Astrocyte (in vitro differentiated cells and primary cell): ENCODE measurements at places on chromosomes 2 and 18. TPM values are rescaled to one million over a fixed set of nuclear protein-coding genes. Genes with fewer than 3 reads are reported as not detected.
A peak's percentile ranks its signal among the peaks of the same experiment; 100 is the strongest.

The TTR gene
- total RNA-seq, result not detected in 2 replicates

- H3K27me3 ChIP-seq, result no peaks in the 10 kb centered on the region
- H3K4me3 ChIP-seq, result no peak overlapping the region
- H3K4me1 ChIP-seq, result no peaks in the 10 kb centered on the region
- no peak for DNase-seq
- no peaks in the 10 kb centered on the region for H3K36me3 ChIP-seq
- no peak overlapping the region for H3K27ac ChIP-seq
Observed at GRCh38 chr2:206521612-206522011, 78.3 kb downstream of the ADAM23 start.

The STARD6 gene
- total RNA-seq, result not detected in 2 replicates

The GCG gene
- total RNA-seq, result not detected in 2 replicates

DNA sequence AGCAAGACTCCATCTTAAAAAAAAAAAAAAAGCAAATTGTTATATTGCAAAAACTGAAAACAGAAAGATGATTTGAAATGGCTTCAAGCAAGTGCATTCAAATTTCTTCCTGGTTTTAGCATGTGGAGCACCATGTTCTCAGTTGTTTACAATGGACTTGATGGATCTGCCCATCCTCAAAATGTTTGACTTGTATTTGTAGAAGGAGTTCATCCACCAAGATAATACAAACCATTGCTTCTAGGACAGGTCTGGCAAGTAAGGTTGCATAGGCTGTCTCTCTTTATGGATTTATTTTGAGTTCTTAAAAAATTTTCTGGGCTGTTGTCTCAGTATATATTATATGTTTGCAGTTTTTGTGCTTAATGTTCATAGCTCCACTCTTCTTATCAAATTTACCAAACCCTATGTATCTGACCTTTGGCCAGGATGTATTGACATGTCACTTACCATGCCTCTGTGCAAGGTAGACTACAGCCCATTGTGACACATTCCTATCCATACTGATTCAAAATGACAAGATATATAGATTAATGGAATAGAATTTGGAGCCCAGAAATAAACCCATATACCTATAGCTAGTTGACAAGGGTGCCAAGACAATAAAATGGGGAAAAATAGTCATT lies 21.7 kb upstream of the ZCCHC2 start:
- H3K27ac ChIP-seq, result no peak overlapping the region
- DNase-seq, result no peak
- no peaks in the 10 kb centered on the region for H3K27me3 ChIP-seq
- no peak overlapping the region for H3K4me3 ChIP-seq

DNA sequence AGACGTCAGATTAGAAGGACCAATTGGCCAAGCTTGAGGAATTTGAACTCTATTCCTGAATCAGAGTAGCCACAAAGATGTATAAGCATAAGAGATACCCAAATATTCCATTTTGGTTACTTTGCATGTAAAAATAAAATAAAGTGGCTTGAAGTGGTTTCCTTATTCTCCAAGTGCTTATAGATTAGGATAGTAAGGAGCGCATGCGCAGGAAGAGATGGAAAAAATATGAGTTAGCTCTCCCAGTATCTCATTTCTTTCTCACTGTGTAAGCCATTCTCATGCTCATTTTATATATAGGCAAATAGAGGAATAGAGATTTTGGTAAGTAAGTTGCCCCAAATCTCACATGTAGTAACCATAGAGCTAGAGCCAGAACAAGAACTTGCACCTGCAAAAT lies 241.3 kb downstream of the SETBP1 start:
- H3K27me3 ChIP-seq, result no peaks in the 10 kb centered on the region
- no peak overlapping the region for H3K4me3 ChIP-seq
- no peak overlapping the region for H3K27ac ChIP-seq
- no peaks in the 10 kb centered on the region for H3K36me3 ChIP-seq
- no peak for DNase-seq

The LBX2 gene
- total RNA-seq, result 0.89 and 1.0 TPM in 2 replicates

GRCh38 chr2:241859017-241859435 lies 332 bp upstream of the PDCD1 start:
- H3K4me1 ChIP-seq, result peaks cover 8% of the 10 kb centered on the region
- no peak overlapping the region for H3K27ac ChIP-seq
- H3K4me3 ChIP-seq, result no peak overlapping the region
- H3K36me3 ChIP-seq, result no peaks in the 10 kb centered on the region
- H3K27me3 ChIP-seq, result peaks cover 4% of the 10 kb centered on the region
- no peak for DNase-seq

The ZNF892 gene
- total RNA-seq, result 4.8 and 5.9 TPM in 2 replicates

DNA sequence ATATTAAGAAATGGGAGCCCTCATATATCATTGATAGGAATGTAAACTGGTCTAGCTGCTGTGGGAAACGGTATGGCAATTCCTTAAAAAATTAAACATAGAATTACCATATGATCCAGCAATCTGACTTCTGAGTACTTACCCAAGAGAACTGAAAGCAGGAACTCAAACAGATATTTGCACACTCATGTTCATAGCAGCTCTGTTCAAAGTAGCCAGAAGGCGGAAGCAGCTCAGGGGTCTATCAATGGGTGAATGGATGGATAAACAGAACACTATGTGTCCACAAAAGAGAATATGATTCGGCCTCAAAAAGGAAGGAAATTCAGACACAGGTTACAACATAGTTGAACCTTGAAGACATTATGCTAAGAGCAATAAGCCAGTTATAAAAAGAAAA lies 135.7 kb upstream of the NDUFV2 start:
- no peaks in the 10 kb centered on the region for H3K27me3 ChIP-seq
- H3K27ac ChIP-seq, result no peak overlapping the region
- no peaks in the 10 kb centered on the region for H3K36me3 ChIP-seq
- DNase-seq, result no peak

DNA sequence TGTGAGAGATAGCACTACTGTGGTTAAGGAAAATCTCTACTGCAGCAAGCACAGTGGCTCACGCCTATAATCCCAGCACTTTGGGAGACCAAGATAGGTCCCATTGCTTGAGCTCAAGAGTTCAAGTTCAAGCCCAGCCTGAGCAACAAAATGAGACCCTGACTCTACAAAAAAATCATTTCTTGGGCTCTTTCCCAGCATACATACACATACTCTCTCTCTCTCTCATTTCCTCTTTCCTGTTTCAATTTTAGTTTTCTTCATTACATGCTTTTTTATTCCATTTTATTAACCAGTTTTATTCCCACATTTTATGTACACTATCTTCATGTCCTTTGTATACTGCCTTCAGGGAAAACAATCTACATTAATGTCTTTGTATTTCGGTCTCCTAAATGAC lies 14.6 kb downstream of the WDR33 start:
- H3K27me3 ChIP-seq, result no peaks in the 10 kb centered on the region
- no peaks in the 10 kb centered on the region for H3K36me3 ChIP-seq
- no peak for DNase-seq

The TEX44 gene
- total RNA-seq, result not detected in 2 replicates

DNA sequence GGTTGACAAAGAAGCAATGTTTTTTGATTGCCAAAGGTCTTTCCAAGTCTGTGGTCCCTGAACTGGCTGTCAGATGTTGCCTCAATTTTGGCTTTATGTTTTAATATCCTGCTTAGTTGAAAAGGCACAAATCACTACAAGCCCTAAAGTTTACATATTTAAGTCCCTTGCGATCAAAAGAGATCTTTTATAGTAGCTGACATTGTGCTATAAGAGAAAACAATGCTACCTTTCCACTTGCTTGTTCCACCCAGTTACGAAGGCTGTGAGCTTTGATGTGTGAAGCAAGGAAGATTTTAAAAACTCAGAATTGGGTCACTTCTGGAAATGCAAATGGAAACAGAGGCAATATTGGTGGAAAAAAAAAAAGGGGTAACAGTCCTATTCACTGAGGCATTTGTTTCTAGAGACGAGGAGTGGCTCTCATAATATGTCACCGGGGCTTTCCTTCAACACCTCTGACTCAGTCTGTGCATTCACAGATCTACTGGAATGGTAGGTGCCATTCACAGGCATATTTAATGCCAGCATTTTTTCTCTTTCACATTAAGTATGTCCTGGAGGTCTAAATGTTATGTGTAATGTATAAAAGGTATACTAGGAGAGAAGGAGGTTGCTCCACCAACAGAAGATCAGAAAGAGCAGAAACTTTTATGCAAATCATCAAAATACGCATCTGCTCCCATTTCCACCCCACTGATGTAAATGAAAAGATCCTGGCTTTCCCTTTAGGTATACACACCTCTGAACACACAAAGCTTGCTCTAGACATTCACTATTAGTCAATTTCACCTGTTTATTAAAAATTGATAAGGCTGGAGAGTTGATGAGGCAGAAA lies 91.8 kb downstream of the TGIF1 start:
- no peaks in the 10 kb centered on the region for H3K36me3 ChIP-seq
- no peaks in the 10 kb centered on the region for H3K4me1 ChIP-seq
- H3K27ac ChIP-seq, result no peak overlapping the region
- peaks cover 6% of the 10 kb centered on the region for H3K27me3 ChIP-seq
- H3K4me3 ChIP-seq, result no peak overlapping the region

DNA sequence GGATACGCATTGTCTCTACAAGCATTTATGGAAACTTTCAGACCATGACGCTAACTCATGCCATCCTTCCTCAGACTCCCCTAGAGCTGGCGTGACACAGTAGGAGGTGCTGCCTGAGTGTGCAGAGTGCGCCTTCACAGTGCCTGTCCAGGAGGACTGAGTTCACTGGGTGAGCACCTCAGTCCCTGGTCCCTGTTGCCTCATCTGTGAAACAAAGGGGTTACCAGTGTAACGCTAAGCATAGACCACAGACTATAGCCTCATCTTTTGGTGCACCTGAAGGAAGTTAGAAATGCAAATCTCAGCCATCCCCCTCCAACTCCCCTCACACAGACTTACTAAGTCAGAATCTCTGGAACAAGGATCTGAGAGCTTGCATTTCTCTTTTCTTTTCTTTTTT lies 142.8 kb downstream of the TMEM17 start:
- no peak overlapping the region for H3K27ac ChIP-seq
- no peak for DNase-seq
- no peak overlapping the region for H3K4me3 ChIP-seq
- H3K4me1 ChIP-seq, result no peaks in the 10 kb centered on the region
- H3K27me3 ChIP-seq, result no peaks in the 10 kb centered on the region
- no peaks in the 10 kb centered on the region for H3K36me3 ChIP-seq

The OST4 gene
- 395 and 419 TPM in 2 replicates for total RNA-seq

GRCh38 chr2:20663196-20664070 lies 3.5 kb upstream of the GDF7 start:
- H3K27ac ChIP-seq, result no peak overlapping the region
- H3K4me3 ChIP-seq, result no peak overlapping the region
- peaks cover 76% of the 10 kb centered on the region for H3K27me3 ChIP-seq
- H3K4me1 ChIP-seq, result peaks cover 3% of the 10 kb centered on the region
- H3K36me3 ChIP-seq, result no peaks in the 10 kb centered on the region
- DNase-seq, result no peak

The ANKRD30BL gene
- not detected in 2 replicates for total RNA-seq

The ALLC gene
- total RNA-seq, result not detected in 2 replicates

DNA sequence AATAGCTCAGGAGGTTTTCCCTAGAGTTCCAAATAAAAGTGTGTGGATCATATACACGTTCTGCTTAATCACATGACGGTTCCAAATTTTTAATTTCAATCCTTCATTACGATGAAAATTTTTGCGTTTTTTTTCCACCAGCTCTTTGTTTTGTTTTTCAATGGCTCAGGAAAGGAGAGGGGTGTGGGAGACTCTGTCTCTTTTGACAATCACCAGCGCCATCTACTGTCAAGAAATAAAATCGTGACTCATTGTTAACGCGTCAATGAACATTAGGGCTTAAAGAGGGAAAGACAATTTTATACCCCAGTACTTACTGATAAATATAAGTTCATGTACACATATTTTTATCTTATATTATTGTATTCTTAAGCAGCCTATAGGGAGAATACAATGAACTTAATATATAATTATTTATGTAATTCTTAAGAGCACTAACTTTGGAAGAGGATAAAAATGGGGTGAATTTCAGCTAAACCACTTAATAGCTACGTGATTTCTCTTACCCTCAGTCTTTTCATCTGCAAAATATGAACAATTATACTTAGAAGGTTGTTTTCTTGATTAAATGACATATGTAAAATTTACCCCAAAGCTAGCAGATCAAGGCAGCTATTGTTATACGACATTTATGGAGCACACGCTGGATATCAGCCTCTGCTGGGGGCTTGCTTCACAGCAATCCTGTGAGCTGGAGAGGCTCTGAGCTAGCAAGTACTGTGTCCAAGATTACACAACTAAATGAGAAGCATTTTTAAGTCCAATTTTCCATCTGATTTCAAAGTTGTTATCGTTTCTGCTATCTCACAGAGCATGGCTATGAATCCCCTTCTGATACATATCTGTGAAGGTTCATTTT lies 47.4 kb upstream of the RMDN2 start:
- no peaks in the 10 kb centered on the region for H3K36me3 ChIP-seq
- no peaks in the 10 kb centered on the region for H3K27me3 ChIP-seq
- peak; percentile 32 for DNase-seq
- no peak overlapping the region for H3K27ac ChIP-seq
- no peak overlapping the region for H3K4me3 ChIP-seq

DNA sequence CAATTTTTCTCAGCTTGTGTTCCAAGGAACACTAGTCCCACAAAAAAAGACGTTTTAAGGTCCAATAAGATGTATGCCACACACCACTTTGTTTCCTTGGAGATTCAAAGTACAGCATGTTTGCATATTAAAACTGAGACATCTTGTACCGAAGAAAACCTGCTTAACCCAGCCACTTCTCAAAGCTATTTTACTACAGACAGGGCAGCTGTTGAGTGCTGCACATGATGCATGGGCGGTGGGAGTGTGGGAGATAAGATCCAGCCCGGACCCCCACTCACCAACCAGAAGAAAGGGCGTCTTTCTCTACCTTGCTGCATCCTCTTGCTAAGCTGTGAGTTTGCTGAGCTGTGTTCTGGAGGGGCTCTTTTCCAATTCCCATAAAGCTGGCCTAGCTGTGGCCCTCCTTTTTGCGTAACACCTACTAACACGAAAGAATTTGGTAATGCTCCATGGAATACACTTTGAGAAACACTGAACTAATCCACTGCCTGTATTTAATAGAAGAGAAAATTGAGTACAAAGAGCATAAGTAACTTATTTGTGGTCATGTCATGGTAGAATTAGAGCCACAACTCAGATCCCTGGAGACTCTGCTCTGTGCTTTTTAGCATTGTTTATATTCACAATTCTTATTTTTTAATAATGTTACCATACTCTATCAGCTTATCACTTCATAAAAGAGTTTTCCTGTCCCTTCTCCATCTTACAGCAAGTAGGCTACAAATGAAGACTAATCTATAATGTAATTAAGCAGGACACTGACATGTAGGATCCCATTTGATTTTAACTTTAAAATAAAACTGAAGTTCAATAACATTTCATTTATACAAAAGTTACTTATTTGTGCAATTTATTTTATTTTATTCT lies 90.0 kb downstream of the PLEKHM3 start:
- peaks cover 3% of the 10 kb centered on the region for H3K36me3 ChIP-seq
- H3K4me3 ChIP-seq, result no peak overlapping the region
- no peaks in the 10 kb centered on the region for H3K27me3 ChIP-seq
- no peak overlapping the region for H3K27ac ChIP-seq
- H3K4me1 ChIP-seq, result no peaks in the 10 kb centered on the region
